ENCODE measurements at places on chromosomes 12 and 14.

- DNase-seq: peak; percentile 40
Measured at GRCh38 chr14:100076133-100076532, 10.9 kb downstream of the EVL start.

- no peak for DNase-seq
Measured at GRCh38 chr14:96693252-96693820, 103.8 kb upstream of the VRK1 start.

GRCh38 chr14:29895591-29896083 lies 32.0 kb downstream of the PRKD1 start:
- no peak for DNase-seq

DNA sequence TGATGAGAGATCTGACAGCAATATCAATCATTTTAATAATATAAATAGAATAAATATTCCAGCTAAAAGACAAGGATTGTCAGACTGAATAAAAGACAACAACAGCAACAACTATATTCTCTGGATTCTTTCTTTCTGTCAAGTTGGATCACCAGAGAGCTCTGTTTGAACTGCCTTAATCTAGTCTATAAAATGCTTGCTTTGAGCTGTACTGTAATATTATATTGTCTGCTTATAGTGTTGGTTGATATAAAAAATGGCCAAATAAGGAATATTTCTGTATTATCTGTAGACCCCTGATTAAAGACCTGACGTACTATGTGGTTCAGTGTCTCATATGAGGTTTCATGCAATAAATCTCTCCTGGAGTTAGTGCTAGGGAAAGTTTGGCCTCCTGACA lies 46.3 kb upstream of the CSRP2 start:
- no peak for DNase-seq

DNA sequence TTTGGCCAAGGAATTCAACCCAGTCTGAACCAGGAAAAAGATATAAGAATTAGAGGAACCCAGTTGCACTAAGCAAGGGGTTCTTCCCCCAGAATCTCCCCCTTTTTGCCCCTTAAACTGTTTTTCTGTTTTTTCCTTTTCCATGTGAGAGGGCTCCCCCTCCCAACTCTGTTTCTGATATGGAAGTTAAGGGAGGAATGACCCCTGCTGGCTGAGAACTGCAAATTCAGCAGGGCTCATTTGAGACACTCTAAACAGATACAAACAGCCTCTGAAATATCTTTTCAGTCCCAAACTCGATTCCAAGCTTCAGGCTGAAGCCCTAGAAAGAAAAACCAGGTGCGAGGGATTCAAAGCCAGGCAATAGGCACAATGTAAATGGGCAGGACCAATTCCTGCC lies 132.7 kb downstream of the SLC41A2 start:
- no peak for DNase-seq

GRCh38 chr14:21475767-21476522 lies 814 bp downstream of the RAB2B start:
- DNase-seq: no peak

DNA sequence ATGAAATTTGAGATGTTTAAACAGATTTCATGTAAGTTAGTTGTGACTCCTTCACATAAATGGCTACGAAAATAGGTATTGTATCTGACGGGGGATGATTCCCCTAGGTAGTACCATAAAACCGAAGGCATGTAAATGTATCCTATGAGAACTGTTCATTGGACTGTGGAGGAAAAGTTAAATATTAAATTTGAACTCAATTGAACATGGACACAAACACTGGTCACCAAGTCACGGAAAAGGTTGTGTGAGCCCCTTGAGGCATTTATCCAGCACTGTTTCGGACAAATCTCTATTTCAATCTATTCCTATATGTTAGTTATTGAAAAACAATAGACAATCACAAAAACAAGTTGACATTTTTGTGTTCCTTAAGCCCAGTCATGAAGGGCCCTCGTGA lies 1014.3 kb upstream of the NOVA1 start:
- no peak for DNase-seq

GRCh38 chr12:2360630-2361170 lies 307.9 kb downstream of the CACNA1C start:
- DNase-seq: no peak

DNA sequence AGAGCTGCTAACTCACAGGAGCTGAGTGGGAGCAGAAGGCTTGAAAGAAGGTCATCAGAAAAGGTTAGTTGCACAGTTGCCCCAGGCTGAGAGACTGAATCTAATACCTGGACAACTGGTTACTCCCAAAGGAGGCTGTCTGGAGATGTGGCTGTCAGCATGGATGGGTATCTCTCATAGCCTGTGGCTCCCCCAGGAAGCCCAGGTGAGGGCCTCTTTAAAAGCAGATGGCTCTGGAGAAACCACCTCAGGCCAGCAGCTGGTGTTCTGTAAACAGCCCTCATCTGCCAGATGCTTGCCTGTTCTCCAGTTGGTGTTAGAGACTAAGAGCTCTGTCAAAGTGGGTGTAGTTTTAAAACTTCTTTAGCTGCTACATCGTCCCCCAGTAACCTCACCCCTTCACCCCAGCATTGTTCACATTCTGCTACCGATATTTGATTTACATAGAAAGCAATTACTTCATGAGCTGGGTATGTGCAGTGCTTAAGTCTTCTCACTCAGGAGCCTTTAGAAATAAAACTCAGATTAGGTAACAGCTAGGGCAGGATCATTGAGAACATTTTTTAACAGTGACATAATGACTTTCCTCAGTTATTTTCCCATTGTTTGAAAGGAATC lies 25.8 kb downstream of the DACT1 start:
- no peak for DNase-seq

DNA sequence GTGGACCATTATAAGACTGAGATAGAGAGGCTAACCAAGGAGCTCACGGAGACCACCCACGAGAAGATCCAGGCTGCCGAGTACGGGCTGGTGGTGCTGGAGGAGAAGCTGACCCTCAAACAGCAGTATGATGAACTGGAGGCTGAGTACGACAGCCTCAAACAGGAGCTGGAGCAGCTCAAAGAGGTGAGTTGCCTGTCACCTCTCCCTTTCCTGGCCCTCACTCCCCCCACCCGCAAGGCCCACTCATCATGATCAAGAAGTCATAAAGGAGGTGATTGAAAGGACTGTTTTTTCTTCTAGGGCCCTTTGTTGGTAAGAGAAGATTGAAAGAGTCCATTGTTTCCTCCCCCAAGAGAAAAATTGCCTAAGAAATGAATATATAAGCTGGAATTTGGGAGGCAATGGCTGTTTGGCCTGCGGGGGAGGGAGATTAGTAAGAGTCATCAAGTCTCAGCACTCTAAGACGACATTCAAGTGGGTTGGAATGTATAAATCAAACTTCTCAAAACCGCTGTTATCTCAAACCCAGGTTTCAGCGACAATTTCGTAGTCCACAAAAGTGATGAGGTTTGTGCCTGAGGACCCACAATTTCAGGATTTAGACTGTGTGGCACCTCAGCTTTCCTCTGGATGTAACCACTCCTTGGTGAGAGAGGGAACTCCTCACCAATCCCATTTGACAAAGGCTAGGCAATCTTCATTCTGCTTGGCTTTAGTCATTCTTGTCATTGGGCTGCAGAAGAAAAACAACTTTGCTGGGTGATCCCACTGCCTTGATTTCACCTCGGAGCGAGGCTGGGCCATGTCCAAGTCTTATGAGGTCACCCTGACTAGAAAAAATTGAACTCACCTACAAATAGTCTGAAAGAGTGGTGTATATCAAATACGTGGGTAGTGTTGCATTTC lies 966 bp downstream of the BICD1 start:
- DNase-seq: peak; percentile 28

- DNase-seq: no peak
Measured at GRCh38 chr12:51512438-51512837, 78.6 kb upstream of the SCN8A start.

GRCh38 chr12:121857322-121858246 lies 1.1 kb downstream of the HPD start:
- DNase-seq: no peak

DNA sequence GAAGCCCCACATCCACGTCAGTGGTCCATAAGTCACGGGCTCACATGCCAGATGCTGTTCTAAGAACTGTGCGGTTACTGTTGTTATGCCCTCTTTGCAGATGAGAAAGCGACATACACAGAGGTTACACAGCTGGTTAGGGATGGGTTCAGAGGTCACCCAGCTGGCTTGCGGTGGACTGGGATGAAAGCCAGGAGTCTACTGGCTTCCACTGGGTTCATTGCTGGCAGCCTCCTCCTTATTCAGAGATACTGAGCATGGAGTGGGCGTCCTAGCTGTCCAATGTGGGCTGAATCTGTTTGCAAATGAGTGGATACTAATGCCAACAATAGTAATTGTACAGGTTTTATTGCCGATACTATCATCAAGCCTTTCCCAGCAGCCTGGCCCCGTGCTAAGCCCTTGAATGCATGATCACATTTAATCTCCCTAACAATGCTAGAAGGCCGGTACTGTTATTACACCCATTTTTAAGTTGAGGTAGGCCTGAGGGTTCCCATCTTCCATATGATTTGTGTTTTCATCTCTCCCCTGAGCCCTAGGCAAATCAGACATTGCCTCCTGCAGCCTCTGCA lies 129.1 kb downstream of the PLXNC1 start:
- DNase-seq: no peak

- no peak for DNase-seq
Measured at GRCh38 chr12:117485984-117486839, 124.8 kb upstream of the NOS1 start.

DNA sequence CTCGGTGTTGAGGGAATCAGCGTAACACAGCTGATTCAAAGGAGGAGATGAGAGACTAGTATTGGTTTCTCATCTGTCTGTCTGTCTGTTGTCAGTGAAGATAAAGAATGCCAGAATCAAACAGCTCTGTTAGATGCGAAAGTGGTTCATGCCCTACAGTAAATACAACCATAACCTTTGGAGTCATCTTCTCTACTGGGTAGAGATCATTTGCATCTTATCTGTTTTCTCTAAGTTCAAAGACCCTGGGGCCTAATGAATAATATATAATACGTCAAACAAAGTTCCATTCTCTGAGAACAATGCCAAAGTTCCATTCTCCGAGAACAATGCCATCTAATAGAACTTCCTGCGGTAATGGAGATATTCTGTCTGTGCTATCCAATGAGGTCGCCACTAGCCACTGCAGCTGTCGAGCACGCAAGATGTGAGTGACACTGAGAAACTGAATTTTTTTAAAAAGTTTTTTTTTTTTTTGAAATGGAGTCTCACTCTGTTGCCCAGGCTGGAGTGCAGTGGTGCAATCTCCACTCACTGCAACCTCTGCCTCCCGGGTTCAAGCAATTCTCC lies 6.6 kb downstream of the IL31 start:
- DNase-seq: no peak

GRCh38 chr12:3683670-3684069 lies 69.2 kb downstream of the CRACR2A start:
- no peak for DNase-seq

GRCh38 chr14:69316449-69317101 lies 56.6 kb downstream of the GALNT16 start:
- DNase-seq: no peak

DNA sequence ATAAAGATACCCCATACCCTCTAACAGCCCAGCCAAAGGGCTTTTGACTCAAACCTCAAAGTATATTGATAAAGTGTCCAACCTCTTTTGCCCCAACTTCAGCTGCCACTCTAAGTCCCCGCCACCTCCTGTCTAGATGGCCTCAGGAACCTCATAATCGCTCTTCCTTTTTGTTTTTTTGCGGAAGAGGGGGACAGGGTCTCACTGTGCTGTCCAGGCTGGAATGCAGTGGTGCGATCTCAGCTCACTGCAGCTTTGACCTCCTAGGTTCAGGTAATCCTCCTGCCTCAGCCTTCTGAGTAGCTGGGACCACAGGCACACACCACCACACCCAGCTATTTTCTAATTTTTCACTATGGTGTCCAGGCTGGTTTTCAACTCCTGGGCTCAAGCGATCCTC lies 60.3 kb downstream of the STX2 start:
- no peak for DNase-seq

DNA sequence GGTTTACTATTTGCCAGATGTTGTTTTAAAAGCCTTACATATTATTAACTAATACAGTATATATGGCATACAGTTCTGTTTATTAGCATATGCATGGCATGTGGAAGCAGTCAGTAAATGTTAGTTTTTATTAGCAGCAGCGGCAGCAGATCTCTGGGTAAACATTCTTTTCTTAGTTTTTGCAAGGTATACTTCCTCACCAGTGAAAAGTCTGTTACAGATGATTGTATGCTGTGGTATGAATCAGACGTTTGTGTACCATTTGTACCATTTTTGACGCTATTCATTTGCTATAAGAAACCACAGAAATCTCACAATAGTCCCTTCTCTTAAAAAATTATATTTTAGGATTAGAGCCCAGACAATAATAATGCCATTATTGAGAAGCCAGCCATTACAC lies 17.8 kb downstream of the STK38L start:
- no peak for DNase-seq

GRCh38 chr12:124422570-124423523 lies 128.0 kb downstream of the RFLNA start:
- DNase-seq: no peak

- DNase-seq: no peak
Measured at GRCh38 chr12:46342562-46343033, 30.0 kb downstream of the SLC38A2 start.

DNA sequence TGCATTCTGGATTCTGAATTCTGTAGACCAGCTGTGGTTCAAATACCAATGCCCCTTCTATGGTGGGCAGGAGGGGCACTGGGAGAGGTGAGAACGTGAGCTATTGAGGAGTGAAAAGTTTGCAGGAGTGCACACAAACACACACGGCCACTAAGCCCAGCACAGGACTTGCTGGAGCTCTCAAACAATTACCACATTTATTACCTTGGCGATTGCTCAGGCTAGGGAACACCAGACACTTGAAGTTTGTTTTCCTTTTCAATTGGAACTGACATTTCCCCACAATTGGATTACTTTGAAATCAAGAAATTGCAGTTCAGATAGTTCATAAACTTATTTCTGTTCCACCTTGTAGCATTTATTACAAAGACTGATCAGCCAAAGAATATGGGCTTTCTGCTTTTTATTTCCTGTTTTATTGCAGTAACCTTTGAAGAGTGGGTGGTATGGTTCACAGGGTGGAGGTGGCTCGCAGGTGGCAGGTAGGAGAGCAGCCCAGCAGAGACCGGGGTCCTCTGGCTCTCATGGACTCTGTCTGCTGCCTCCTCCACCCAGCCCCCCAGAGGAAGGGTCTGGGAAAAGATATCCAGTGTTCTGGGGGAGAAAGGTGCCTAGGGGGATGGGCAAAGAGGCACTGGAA lies 429.8 kb upstream of the CCDC196 start:
- no peak for DNase-seq

- no peak for DNase-seq
Measured at GRCh38 chr12:7991535-7991934, 41.0 kb upstream of the FOXJ2 start.

GRCh38 chr14:64845878-64846277 lies 33.8 kb downstream of the SPTB start:
- DNase-seq: no peak

DNA sequence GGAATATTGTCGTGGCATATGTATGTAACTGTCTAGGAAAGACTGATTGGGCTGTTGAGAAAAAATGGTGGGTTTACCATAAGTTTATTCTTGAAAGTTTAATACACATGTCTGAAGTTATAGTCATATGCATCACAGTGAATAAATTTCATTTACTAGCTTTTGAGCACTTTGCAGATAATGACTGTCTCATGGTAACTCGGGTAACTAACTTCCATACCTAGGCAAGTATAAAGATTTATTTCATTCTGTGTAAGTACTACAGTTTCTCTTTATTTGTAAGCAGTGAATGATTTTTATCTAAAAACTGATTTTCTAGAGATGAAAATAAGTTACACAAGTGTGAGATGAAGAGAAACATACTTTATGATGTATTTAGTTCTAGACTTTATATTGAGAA lies 3.0 kb downstream of the USP15 start:
- DNase-seq: no peak

All from stimulated activated naive CD8-positive, alpha-beta T cell treated with anti-CD3 and anti-CD28 coated beads, Interleukin-15, amount 100 ng/mL, for 72 hours (primary cell).